ENCODE measurements at places on chromosomes 16 and 17. TPM values are rescaled to one million over a fixed set of nuclear protein-coding genes. Genes with fewer than 3 reads are reported as not detected.

GRCh38 chr17:77526728-77527350, 386.1 kb downstream of the SEC14L1 start:
- DNase-seq: no peak

Gene TMIGD1
- polyA plus RNA-seq: not detected

- DNase-seq: no peak
Measured at GRCh38 chr17:72372185-72372584, 251.4 kb downstream of the SOX9 start.

Gene MYBBP1A
- polyA plus RNA-seq: 26.1 TPM

DNA sequence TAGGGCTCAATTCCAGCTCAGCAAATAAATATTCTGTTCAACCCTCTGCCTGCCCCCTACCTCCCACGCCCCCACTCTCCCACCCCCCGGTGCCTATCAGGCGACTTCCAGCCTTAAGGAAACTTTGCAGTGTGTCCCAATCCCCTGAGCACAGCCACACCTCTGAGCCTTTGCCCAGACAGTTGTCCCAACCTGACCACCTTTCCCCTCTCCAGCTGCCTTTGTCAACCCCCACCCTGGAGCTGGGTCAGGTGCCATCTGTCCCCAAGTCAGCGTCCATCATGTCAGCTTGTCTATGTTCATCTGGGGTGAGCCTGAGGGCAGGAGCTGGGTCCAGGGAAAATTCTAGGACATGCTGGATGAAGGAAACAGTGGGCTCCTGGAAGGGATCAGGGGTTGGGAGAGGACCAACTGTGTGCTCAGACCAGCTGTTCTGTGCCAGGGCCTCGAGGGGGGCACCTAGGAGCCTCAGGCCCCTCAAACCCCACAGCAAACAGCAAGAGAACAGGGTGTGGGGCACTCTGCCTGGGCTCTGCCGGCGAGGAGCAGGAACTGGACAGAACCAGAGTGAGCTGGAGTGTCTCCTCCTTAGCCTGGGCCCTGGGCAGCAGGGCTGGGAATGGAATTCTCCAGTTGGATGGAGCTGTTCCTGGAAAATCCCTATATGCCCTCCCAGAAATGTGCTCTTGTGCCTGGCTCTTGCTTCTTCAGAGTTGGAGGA, 17.8 kb downstream of the CDH16 start:
- DNase-seq: no peak

- DNase-seq: no peak
Measured at GRCh38 chr16:79181419-79181818, 419.1 kb downstream of the MAF start.

DNA sequence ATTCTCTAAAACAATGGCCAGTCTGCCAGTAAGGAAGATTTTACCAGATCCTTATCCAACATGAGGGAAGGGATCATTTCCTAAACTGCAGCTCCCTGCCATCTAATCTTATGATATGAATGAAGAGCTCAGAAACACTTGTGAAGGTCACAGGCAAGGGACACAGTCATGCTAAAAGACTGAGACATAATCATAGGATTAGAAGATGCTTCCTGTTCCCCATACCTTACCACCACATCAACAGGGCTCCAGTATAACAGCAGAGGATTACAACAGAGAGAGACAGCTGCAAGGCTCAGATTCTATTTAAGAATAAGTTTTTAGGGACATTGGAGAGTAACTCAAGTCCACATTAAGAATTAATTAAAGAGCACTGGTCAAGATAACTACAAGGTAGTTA, 93.3 kb downstream of the BRIP1 start:
- DNase-seq: no peak

GRCh38 chr17:80422981-80423380, 8.0 kb downstream of the ENDOV start:
- no peak for DNase-seq

DNA sequence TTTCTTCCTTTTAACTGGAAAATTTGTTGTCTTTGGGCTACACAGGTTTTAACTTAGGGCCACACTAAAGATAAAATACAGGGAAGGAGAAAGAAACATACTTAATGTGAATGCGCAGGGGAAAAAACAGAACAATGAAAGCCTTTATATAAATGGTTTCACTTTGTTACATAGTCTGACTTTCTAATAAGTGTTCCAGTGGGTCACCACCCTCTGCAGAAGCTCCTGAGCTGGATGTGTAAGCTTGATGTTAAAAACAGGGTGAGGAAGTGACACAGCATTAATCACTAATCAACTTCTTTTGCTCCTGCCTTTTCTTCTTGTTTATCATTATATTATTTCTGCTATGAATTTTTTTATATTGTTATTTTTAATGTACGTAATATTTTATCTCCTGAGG, 445.6 kb upstream of the CA10 start:
- no peak for DNase-seq

Gene HSD17B1
- polyA plus RNA-seq: 3.2 TPM

DNA sequence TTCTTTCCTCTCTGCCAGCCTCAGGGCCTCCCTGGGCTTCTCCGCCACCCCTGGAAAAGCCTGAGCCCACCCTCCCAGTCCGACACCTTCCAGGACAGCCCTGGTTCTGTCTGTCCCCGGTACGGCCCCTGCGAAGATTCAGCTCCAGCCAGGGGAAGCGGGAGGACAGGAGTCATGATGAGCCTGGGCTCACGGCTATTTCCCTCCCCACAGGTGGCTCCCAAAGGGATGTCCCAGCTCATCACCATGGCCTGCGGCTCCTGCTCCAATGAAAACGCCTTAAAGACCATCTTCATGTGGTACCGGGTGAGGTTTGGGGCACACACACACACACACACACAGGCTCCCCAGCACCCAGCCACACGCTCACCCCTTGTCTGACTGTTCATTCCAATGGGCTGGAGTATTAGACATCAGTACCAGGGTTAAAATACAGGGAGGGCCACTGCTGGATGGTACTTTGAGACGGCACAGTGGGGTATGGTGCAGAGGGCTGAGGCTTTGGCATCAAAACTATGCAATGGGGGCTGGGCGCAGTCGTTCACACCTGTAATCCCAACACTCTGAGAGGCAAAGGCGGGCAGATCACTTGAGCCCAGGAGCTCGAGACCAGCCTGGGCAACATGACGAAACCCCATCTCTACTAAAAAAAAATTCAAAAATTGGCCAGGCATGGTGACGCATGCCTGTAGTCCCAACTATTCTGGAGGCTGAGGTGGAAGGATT, 32.8 kb downstream of the TMEM186 start:
- no peak for DNase-seq

DNA sequence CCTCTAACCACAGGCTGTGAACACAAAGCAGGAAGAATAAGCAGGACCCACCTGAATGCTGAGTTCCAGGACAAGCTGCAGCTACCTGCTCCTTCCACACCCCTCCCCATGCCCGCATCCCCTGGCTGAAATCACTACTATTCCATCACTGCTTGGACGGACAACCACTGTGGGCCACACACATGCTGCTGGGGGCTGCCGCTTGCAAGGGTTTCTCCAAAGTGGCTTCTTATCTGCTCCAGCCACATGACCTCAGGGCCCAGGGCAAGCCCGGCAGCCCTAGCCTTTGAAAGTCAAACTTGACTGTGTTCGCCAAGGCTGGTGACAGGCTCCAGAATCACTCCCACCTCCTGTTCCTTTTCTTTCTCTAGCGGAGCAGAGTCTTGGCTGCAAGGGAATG, 18.4 kb downstream of the FA2H start:
- no peak for DNase-seq

DNA sequence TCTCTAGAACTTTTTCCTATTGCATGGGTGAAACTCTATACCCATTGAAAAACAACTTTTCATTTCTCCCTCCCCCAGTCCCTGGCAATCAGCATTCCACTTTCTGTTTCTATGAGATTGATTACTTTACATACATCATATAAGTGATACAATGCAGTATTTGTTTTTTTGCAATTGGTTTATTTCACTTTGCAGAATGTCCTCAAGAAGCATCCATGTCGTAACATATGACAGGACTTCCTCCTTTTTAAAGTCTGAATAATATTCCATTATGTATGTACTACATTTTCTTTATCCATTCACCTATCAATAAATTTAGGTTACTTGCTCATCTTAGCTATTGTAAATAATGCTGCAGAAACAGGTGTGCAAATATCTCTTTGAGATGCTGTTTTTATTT, 8.8 kb downstream of the IL21R start:
- no peak for DNase-seq

Gene KRT16
- polyA plus RNA-seq: 1.5 TPM

DNA sequence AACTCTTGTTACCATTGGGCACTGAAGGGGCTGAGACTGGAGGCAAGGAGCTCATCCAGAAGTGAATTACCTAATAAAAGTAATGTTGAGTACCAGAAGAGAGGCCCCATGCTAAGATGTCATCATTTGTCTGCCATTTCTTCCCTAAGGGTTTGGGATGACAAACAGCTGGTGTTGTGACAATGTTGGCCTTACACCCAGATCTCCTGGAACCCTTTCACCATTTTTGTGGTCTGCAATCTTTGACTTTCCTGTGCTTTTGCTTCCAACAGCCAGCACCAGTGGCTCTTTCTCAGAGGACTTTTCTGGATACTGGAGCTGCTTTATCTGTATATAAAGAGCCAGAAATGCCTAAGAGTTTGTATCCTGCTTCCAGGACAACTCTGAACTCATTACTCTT, 84.1 kb downstream of the SHISA9 start:
- no peak for DNase-seq

DNA sequence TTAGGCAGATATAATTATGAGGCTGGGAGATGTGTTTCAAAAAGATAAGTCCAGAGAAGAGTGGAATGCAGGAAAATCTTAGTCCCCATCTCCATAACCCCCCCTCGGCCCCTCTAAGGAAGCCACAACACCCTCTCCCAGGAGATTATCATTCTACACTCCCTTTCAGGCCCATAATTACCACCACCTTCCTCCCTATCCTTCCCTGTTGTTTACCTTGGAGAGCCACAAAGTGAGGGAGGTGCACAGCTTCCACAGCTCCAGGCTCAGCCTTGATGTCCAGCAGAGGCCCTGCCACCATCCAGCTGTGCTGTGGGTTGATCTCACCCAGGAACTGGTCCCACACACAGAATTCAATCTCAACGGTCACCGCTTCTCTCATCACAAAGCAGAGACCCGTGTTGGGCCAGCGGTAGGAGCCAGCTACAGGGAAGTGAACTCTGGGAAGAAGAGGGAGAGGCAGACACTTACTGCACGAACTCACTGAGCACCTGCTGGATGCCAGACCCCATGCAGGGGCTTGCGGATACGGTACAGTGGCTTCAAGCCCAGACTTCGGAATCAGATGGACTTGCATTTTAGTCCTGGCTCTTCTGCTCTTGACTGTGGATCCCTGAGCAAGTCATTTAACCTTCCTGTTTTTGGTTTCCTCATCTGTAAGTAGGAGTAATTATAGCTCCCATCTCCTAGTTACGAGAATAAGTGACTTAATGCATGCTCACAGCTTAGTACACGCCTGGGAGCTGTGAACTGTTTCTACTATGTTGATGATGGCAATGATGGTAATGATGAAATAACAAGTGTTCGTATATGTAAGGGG, 44.1 kb downstream of the MIS12 start:
- no peak for DNase-seq

DNA sequence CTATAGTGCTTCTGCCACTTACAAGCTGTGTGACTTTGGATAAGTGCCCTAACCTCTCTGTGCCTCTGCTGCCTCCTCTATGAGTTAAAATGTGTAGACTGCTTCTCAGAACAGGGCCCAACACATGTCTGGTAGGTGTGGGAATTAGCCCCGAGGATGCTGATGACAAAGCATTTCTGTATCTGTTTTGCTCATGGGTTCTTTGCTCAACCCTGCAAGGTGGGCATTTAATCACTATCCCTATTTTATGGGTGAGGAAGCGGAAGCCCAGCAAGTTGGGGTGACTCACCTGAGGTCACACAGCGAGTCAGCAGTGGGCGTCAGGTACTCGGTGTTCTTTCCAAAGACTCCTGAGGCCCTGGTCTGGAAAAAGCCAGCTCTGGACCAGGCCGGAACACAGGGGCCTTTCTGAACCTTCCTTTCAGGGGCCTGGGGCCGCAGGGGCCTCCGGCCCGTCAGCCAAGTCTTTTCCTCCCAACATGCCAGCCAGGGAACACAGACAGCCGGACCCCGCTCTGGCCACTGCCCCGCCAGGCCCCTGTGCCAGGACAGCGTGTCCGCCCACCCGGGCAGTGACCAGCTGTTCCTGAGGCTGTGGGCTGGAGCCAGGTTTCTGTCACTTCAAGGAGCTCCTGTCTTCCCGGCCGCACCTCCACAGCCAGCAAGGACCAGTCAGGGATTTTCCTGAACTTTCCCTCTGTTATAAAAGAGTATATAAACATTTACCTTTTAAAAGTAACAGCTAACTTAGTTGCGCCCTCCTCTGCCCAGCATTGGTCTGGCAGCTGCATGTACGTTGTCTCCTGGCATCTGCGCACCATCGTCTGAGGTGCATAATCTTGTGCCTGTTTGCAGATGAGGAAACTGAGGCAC, 62.5 kb downstream of the SREBF1 start:
- DNase-seq: no peak

Measured in muscle of arm (tissue), 14 donors.